ENCODE measurements at places on chromosomes 16 and 17.

GRCh38 chr17:50828508-50829170, 6.7 kb upstream of the WFIKKN2 start:
- DNase-seq, result no peak

DNA sequence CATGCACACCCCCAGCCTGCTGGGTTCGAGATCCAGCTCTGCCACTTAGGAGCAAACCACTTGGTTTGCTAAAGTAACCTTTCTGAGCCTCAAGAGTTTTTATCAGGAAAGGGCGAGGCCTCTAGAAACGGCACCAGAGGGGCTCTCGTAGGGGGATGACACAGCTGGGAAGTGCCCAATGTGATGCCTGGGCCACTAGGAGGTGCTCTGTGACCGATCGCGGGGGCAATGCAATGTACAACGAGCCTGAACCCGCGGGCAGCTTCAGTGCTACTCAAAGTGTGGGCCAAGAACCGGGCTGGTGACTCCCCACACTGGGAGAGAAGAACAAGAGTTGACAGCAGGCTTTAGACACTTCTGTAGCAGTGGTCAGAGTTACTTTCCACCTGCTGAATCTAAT, 9.4 kb downstream of the C16orf89 start:
- DNase-seq, result peak; percentile 16

DNA sequence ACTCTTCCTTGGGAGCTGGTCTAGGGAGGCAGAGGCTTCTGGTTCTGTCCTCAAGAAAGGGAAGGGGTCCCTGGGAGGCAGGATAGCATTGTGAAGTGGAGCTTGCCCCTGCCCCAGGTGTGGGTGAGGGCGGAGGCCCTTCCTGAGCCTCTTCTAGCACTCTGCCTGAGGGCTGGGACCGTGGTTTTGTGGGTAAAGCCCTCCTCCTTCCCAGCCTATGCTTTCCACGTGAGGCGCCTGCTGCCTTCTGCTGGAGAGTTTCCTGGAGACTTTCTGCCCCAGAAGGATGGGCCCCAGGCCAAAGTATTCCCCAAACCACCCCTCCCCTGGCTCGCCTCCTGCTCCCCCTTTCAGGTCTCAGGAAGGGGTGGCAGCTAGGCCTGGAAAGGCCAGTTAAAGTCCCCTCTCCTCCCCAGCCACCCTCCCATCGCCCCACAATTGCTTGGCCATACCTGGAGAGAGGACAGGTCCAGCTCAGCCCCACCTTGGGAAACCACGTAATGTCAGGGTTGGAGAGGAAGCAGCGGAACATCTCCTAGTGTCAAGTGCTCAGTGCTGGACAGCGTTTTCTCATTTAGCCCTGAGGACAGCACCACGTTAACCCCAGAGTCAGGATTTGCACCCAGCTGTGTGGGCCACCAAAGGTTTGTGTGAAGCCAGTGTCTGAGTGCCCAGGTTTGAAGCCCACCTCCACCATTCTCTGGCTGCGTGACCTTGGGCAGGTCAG, 5.6 kb downstream of the SBK1 start:
- DNase-seq, result no peak

DNA sequence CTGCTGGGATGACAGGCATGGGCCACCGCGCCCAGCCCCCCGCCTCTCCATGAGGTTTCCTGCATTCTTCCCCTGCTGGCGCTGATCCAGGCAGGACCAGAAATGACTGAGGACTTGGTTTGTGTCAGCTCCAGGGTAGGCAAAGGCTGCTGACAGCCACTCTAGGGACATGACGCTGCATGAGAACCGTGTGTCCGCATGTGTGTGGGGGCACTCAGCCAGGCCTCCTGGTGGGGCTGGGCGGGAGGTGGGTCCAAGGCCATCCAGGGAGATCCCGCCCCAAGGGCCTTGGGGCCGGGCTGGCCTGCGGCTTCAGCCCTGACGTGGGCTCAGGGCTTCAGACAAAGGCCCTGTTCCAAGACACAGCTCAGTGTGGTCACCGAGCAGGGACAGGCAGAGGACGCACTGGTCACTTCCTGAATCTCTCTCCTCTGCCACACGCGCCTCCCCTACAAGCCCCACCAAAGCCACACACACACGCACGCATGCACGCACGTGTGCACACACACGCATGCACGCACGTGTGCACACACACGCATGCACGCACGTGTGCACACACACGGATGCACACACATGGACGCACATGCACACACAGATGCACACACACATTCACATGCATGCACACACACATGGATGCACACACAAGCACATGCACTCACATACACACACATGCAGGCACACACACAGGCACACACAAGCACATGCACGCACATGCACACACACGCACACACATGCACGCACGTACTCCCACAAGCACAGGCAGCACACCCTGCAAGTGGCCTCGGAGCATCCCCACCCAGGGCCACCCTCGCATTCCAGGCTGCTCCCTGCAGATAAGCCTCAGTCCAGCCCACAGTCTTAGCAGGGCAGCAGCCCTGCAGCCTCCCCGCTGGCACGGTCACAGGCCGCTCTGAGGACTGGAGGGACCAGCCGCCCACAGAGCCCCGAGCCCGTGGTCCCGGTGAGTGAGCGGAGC, 5.3 kb upstream of the TMEM204 start:
- DNase-seq, result no peak

Measured in AML-193 (cell line).